Activated CD4-positive, alpha-beta T cell treated with anti-CD3 and anti-CD28 coated beads, Interleukin-2, amount 50 U/mL, for 24 hours (primary cell): ENCODE measurements at places on chromosomes 11 and 22.

DNA sequence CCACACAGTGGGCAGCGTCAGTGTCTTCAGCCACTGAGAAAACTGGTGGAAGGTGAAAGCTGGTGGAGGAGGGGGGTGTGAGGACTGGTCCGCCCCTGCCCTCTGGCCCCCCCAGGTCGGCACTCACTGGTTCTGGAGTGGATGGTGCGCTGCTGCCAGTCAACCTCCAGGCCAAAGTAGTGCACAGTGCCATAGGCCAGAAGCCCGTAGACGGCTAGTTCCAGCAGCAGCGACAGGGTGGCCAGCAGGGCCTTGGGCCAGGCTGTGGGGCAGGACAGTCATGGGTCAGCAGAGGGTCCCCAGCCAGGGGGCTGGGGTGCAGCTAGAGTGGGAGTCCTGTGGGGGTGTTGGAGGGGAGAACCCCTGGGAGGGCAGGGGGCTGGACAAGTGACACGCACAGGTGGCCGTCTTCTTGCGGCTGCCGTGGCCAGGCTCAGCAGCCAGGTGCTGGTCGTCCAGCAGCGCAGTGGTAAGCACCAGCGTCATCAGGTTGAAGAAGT, 2.2 kb downstream of the LMF2 start:
- no peak for DNase-seq

- no peak for DNase-seq
Observed at GRCh38 chr11:118629761-118630661, 22.6 kb downstream of the PHLDB1 start.

DNA sequence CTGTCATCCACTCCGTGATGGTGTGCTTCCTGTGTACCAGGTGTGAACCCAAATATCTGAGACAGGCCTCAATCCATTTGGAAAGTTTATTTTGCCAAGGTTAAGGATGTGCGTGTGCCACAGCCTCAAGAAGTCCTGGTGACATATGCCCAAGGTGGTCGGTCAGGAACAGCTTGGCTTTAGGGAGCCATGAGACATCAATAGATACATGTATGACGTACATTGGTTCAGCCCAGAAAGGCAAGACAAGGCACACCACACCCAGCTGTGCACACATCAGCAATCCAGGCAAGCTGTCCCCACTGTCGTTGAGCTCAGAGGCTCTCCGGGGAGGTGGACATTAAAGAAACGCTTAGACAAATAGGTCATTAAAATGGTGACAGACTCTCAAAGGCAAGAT, 56.8 kb upstream of the SHANK2 start:
- no peak for DNase-seq

GRCh38 chr11:114953039-114953438, 274.7 kb downstream of the NXPE2 start:
- DNase-seq: no peak

GRCh38 chr11:17922416-17922788, 90.4 kb downstream of the SERGEF start:
- DNase-seq: no peak

DNA sequence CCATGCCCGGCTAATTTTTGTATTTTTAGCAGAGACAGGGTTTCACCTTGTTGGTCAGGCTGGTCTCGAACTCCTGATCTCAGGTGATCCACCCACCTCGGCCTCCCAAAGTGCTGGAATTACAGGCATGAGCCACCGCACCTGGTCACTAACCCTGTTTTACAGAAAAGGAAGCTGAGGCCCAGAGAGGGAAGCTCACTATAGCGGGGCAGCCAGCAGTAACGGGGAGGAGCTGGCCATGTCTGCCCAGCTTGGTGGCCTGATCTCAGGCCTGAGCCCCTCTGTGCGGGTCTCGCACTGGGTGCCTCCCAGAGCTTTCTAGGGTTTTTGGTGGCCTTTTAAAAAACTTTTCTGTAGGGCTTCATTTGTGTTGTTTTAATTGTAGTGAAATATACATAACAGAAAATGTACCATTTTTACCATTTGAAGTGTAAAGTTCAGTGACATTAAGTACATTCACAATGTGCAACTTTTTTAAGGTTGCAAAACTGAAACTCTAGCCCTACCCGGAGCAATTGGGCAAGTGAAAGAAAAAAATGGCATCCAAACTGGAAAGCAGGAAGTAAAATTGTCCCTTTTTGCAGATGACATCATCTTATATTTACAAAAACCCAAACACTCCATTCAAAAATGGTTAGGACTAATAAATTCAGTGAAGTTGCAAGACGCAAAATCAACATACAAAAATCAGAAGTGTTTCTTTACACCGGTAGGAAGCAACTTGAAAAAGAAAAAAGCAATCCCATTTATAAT, 14.5 kb upstream of the CYTH4 start:
- DNase-seq: no peak

DNA sequence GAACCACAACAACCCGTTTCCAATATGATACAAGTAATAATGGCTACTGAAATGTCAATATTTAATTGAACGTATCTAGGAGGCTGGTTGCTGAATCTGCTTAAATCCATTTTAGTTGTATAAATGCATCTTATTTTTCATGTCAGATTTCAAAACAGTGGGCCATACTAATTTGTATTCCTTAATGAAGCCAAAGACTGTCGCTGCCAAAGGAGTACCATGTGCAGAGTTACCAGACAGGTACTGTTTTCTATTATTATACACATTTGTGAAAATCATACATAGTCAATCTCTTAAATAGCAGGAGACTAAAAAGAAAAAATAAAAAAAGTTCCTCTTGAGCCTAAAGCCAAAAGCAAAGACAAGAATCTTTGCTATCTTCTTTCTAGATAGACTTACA, 632.3 kb downstream of the LRRC4C start:
- no peak for DNase-seq

DNA sequence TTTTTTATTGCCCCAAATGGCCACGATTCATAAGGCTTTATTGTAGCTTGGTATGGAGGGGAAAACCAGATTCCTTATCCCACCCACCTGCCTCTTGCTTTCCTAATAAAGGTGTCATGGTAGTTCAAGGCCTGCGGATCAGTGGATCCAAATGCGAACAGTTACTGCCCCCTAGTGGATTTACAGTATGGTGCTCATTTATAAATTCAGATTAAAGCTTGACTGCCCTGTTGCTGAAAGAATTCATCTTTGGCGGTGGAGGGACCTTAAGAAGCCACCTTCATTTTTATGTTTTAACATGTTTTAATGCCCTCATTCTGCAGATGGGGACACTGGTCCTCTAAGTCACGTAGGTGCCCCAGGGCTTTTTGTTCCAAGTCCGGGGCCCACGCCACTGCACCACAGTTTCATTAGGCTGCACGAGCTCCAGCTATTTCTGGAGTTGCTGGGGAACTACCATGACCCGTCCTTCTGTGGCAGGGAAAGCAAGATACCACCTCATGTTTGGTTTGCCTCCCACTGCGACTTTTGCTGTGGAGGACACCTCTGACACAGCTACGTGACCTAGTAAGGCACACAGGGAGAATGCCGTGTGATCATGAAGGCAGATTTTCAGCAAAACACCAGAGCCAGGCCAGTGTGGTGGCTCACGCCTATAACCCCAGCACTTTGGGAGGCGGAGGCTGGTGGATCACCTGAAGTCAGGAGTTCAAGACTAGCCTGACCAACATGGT, 15.6 kb upstream of the INCENP start:
- no peak for DNase-seq

GRCh38 chr11:68289456-68289855, 17.7 kb upstream of the C11orf24 start:
- DNase-seq: no peak

DNA sequence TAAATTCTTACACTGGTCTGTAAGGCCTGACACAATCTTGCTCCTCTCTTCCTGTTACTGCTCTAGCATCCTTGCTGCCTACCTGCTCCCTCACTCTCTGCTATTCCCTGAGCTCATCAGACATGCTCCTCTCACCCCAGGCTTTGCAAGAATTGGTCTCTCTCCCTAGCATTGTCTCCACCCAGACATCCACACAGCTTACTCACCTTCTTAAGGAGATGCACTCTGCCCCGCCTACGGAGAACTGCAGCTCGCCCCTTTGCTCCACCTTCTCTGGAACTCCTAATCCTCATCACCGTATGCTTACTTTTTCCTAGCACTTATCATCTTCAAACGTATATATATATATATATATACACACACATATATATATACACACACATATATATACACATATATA, 23.3 kb upstream of the TMPRSS5 start:
- no peak for DNase-seq

GRCh38 chr11:23405350-23405937, 545.2 kb upstream of the CCDC179 start:
- DNase-seq: no peak

GRCh38 chr11:69449320-69450063, 32.0 kb upstream of the LINC01488 start:
- DNase-seq: no peak

GRCh38 chr11:1064167-1064566, 10.5 kb upstream of the MUC2 start:
- no peak for DNase-seq

GRCh38 chr22:24875862-24876506, 70.0 kb downstream of the SGSM1 start:
- no peak for DNase-seq

DNA sequence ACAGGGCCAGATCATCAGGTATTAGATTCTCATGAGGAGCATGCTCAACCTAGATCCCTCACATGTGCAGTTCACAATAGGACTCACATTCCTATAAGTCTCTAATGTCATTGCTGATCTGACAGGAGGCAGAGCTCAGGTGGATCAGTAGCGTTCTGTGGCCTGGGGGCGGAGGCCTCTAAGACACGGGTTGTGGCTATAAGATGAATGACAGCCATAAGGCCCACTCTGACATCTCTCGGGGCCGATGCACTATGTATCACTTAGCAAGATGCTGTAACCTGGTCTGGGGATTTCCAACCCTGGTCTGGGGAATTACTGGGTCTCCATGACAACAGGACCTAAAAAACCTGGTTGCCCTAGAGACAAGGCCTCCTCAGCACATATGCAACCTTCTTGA, 932.7 kb downstream of the TBC1D22A start:
- no peak for DNase-seq

- no peak for DNase-seq
Observed at GRCh38 chr11:112082729-112083128, 3.8 kb downstream of the TIMM8B start.

DNA sequence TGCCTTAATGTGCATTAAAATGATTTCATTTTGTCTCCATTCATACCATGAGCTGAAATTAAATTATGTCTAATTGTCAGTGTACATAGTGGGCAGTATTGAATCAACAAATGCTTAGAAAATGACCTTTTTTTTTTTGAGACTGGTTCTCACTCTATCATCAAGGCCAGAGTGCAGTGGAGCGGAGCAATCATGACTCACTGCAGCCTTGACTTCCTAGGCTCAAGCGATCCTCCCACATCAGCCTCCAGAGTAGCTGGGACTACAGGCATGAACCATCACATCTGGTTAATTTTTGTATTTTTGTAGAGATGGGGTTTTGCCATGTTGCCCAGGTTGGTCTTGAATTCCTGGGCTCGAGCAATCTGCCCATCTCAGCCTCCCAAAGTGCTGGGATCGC, 117.0 kb upstream of the BLID start:
- DNase-seq: no peak

GRCh38 chr11:67384851-67385366, 6.9 kb upstream of the RAD9A start:
- DNase-seq: no peak

DNA sequence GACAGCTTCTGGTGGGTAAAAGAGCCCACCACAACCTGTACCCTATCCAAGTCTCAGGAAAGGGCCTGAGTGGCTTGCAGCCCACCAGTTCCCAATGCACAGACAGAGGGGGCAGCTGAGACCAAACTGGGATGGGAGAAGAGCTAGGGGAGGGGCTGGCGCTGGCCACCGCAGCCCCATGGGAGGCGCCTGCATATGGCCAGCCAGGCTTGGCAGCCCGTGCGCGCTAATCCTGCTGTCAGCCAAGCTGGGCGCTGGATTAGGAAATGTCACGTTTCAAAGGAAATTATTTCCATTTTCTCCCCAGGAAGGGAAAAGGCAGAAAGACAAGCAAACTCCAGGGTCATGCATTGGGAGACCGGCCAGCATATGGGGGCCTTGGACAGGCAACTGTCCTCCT, 236.8 kb downstream of the BUD13 start:
- no peak for DNase-seq

- DNase-seq: no peak
Observed at GRCh38 chr11:26675233-26675928, 46.5 kb downstream of the SLC5A12 start.

- no peak for DNase-seq
Observed at GRCh38 chr11:102225689-102226568, 91.4 kb upstream of the BIRC3 start.

- no peak for DNase-seq
Observed at GRCh38 chr11:99020352-99021225, at the start of gene CNTN5. Gene CNTN5, plus strand, starts transcription at chr11:99020949.
